DMS79 (cell line): ENCODE measurements at places on chromosomes 13 and 19.

DNA sequence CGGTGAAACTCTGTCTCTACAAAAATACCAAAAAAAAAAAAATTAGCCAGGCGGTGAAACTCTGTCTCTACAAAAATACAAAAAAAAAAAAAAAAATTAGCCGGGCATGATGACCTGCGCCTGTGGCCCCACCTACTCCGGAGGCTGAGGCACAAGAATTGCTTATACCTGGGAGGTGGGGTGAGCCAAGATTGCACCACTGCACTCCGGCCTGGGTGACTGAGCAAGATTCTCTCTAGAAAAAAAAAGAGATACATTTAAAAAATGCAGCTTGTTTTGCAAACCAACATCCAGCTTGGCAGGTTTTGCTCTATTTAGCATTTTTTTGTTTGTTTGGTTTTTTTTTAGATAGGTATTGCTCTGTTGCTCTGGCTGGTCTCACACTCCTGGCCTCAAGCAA, 6.7 kb upstream of the PGPEP1 start:
- DNase-seq = no peak

- no peak for DNase-seq
Measured at GRCh38 chr19:4063369-4064148, 3.1 kb downstream of the ZBTB7A start.

DNA sequence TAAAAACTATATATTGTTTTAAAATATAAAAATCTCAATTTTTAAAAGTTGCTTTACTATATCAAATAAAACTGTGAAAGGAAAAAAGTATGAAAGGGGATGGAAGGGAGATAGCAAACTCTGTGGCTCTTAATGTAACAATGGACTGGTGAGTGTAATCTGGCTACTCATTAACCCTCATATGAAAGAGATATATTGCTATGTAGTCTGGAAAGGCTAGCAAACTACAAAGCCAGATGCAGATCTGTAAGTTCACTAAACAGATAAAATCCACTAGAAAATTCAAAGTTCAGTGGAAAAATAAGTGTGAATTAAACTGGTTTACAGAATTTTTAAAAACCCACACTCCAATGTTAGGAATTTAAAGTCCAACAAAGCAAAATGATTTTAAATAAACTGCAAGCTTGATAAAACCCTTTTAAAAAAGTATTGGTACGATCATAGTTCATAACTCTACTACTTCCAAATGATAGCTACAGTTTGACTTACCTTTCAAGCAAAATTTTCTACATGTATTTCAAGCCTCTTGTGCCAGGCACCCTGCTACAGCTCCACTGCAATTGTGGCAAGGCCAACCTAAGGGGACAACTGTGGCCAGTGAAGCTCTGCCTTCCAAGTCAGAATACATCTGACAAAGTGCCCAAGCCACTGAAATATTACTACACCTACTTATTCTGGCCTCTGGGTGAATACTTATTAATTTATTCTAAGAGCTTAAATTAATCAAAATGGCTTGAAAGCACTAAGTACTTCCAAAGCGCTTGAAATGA, 647 bp upstream of the ELF1 start:
- DNase-seq = no peak

DNA sequence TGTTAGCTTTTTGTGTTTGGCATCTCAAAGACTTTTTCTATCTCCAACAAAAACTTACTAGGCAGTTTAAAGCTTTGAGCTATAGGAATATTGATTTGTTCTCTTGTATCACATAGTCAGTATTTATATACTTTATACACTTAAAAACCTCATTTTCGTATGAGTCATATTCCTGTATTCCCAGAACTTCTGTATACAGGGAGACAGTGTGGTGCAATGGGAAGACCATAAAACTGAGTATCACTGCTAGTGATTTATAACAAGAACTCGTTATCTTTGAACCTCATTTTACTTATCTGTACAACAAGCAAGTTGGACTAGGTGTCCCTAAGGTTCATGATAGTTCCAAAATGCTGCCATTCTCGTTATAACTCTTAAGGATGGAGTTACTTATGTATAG, 6.3 kb downstream of the GPR180 start:
- no peak for DNase-seq

DNA sequence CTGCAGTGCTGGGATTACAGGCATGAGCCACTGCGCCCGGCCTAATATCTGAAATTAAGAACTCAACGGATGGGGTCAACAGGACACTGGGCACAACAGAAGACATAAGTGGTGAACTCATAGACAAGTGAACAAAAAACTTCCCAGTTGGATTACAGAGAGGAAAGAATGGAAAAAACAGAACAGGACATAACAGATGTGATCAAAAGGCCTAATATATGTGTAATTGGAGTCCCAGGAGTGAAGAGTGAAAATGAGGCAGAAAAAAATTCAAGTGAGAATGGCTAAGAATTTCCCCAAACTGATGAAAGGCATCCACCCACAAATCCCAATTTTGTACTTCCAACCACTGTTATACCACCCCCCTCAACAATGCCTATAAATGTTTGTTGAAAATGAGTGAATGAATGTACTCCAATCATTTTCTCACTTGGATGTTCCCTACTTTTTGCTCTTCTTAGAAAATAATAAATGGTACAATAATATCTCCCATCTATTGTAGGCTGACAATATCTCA, 18.3 kb upstream of the ANGPTL8 start:
- no peak for DNase-seq

GRCh38 chr13:30061217-30061616, 210.8 kb upstream of the UBL3 start:
- DNase-seq = no peak

GRCh38 chr19:12865746-12866415, 15.4 kb downstream of the DNASE2 start:
- DNase-seq = no peak

GRCh38 chr19:28169168-28169887, 1043.6 kb downstream of the UQCRFS1 start:
- DNase-seq = no peak

- peak; percentile 50 for DNase-seq
Measured at GRCh38 chr19:49363268-49364082, at the start of gene DKKL1. TSS of gene DKKL1 (plus strand) at chr19:49363877. CDS start at chr19:49363999, 122 bp downstream.

- DNase-seq = no peak
Measured at GRCh38 chr13:39540929-39541605, 61.9 kb downstream of the LHFPL6 start.

DNA sequence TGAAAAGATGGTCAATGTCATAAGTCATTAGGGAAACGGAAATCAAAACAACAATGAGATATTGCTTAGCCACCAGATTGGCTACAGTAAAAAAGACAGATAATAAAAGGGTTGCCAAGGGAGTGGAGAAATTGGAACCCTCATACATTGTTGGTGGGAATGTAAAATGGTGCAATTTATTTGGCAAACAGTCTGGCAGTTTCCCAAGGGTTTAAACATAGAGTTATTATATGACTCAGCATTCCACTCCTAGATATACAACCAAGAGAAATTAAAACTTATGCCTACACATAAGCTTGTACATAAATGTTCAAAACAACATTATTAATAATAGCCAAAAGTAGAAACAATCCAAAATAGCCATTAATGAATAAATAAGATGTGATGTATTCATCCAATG, 9.9 kb upstream of the ZNF227 start:
- no peak for DNase-seq

DNA sequence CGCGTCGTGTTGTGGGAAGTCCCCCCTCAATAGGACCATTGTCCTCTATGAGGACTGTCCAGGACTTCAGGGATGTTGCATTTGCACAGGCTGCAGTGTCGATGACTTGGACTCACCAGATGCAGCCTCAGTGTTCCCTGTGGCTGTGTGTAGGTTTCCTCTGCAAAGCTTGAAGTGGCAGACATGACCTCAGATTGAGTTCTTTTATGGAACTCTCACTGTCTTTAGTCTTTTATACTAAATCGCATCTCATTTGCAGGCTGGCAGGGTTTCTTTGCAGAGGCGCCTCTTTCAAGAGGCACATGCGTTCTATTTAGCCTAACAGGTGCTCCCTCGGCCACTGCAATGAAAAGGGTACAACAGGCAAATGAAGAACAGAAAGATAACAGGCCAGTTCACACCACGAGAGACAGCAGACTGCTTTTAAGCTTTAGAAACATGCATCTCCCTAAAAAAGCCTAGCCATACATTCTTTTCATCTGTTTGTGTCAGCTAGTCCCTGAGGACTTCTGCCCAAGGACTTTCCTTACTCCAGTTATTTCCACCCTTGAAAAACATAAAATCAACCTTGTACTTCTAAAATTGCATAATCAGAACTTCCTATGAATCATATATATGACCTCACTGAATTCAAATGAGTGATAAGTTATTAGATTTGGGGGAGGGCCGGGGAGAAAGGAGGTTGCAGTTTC, 118.4 kb downstream of the RAB20 start:
- no peak for DNase-seq

GRCh38 chr13:24500977-24501376, 11.6 kb downstream of the PARP4 start:
- DNase-seq = no peak

DNA sequence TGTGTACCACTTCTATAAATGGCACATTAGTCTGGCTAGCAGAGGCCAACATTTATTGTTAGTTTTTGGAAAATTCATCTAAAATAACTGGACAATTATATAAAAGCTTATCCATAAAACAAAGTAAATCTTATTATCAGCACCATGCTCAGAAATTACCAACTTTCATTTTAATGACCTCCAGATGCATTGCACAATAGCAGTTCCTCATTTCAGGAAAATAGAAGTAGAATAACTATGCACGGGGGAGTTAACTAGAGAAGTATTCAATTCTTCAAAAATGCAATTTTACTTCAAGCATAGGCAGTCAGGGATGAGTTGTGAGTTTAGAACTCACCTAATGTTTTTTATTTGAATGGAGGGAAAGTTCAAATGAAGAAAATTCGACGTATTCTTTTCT, 1023.5 kb downstream of the PCDH17 start:
- no peak for DNase-seq

DNA sequence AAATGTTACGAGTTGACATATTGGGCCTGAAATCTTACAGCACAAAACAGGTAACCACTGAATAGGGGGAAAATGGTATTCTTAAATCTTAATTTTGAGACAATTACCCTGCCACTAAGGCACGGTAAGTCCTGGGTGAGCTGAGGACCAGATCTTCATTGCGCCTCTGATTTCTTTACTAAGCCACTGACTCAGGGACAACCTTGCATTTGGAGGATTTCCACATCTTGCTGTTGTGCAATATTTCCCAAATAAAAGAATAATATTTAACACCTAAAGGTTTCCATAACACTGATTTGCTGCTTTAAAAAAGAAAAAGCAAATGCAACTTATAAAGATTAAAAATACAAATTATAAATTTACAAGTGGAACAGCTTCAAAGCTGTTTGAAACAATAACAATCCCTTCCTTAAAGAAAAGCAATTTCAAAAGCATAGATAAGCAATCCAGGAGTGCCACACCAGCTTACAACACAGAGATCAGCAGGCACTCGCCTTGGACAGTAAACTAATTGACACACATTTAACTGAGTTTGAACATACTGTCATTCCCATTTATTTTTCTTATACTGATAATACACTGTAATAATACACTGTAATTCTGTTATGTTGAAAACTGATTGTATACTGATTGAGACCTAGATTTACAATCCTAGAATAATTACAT, 79.6 kb upstream of the DOCK9 start:
- DNase-seq = no peak

GRCh38 chr13:93709506-93710244, 483.1 kb downstream of the GPC6 start:
- DNase-seq = no peak

DNA sequence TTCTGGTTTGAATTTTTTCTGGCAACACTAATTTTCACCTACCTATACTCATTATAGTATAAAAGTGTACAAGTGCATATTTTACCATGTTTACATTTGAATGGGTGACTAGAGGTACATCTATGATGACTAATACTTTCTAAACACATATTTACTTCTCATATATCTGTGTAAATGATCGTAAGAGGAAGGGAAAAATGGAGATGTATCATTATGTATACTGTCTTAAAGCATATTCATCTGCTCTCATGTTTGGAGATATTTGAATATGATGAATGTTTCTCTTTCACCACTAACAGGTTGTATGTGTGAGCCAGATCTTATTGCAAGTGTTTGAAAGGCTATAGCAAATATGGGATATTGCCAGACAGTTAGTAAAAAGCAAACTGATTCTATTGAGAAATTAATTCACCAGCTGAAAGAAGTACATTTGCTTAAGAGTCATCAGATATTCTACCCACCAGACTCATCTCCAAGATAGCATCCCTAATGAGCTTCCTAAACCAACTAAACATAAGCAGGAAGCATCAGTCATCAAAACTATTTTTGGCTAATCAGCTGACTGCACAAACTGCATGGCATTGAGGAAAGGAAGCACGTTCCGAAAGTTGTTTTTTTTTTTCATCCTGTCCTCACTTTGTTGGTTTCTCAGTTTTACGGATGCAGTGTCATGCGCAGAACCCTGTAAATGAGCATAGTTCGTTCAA, 738.2 kb downstream of the GPC5 start:
- no peak for DNase-seq

DNA sequence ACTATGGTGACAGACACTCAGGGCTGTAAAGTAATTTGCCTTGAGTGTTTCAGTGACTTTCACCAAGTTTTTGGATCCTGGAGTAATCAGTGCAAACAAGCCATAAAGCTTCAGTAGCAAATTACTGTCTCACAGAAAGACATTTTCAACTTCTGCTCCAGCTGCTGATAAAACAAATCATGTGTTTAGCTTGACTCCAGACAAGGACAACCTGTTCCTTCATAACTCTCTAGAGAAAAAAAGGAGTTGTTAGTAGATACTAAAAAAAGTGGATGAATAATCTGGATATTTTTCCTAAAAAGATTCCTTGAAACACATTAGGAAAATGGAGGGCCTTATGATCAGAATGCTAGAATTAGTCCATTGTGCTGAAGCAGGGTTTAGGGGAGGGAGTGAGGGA, 9.4 kb downstream of the ARGLU1 start:
- DNase-seq = no peak

- DNase-seq = peak; percentile 27
Measured at GRCh38 chr13:102400675-102401145, 1.1 kb downstream of the FGF14 start.

- DNase-seq = no peak
Measured at GRCh38 chr13:96034662-96035061, 18.5 kb downstream of the UGGT2 start.

DNA sequence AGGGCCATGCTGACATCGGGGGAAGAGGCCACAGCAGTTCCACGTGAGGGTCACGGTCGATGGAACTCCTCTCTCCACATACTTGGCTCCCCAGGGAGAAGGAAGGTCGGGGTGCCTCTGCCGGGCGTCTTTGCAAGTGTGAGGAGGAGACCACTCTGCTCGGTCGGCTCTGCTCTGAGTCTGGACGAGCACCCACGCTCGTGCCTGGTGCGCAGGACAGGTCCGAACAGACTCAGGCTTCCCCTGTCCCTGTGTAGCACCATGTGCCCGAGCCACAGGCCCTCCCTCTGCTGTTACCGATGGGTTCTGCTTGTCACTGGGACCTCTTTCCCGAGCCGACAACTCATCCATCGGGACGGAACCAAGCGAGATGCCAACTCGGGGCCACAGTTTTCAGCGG, 35.1 kb downstream of the TMEM255B start:
- DNase-seq = no peak

- no peak for DNase-seq
Measured at GRCh38 chr13:111179908-111180760, 65.0 kb downstream of the ARHGEF7 start.
